Panc1 (cell line): ENCODE measurements at places on chromosomes 12 and 14. TPM values are rescaled to one million over a fixed set of nuclear protein-coding genes. Genes with fewer than 3 reads are reported as not detected.
A peak's percentile ranks its signal among the peaks of the same experiment; 100 is the strongest.

The SALL2 gene
- 1.5 TPM for total RNA-seq

The CDC42BPB gene
- total RNA-seq = 84.4 TPM

The CLEC4C gene
- total RNA-seq = not detected

The FRMD6 gene
- total RNA-seq = 40.7 TPM

The GPRC5D gene
- not detected for total RNA-seq

The PRH2 gene
- not detected for total RNA-seq

GRCh38 chr12:124847113-124848074 lies 16.3 kb downstream of the SCARB1 start:
- no peaks in the 10 kb centered on the region for H3K27me3 ChIP-seq
- H3K36me3 ChIP-seq = no peaks in the 10 kb centered on the region
- DNase-seq = no peak
- H3K4me1 ChIP-seq = peaks cover 41% of the 10 kb centered on the region

DNA sequence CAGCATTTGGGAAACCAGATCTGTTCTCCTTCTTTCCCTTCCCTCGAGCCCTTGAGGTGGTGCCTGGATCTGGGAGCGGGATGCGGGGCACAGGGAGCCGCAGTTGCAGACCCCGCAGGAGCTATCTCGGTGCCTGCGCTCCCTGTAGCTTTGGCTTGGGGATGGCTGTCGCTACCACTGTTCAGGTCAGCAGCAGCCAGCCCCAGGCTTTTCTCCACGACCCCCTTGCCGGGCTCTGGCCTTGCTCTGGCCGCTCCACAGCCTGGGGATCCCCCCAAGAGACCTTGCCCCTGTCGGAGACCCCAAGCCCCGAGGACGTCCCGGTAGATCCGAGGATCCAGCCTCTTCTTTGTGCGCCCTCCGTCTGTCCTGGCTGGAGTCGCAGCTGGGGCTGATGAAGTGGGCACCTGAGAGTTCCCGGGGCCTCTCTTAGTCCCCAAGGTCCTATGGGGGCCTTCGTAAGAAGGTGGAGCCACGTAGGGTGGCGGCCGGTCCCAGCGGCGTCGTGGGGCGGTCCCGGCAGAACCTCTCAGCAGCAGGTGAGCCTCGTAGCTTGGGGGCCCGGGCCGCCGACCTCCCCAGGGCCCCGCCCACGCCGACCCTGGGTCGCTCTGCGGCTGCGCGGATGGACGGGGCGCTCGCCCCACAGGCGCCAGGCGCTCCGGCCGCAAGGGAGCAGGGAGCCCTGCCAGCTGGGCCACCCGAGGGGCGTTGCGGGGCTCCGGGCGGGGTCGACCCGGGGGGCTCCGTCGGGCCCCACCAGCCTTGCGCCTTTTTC lies 1.3 kb downstream of the DDN start:
- H3K4me3 ChIP-seq = peak overlapping the region; percentile 49
- no peaks in the 10 kb centered on the region for H3K27me3 ChIP-seq
- DNase-seq = no peak
- no peaks in the 10 kb centered on the region for H3K36me3 ChIP-seq
- H3K4me1 ChIP-seq = peaks cover 12% of the 10 kb centered on the region

DNA sequence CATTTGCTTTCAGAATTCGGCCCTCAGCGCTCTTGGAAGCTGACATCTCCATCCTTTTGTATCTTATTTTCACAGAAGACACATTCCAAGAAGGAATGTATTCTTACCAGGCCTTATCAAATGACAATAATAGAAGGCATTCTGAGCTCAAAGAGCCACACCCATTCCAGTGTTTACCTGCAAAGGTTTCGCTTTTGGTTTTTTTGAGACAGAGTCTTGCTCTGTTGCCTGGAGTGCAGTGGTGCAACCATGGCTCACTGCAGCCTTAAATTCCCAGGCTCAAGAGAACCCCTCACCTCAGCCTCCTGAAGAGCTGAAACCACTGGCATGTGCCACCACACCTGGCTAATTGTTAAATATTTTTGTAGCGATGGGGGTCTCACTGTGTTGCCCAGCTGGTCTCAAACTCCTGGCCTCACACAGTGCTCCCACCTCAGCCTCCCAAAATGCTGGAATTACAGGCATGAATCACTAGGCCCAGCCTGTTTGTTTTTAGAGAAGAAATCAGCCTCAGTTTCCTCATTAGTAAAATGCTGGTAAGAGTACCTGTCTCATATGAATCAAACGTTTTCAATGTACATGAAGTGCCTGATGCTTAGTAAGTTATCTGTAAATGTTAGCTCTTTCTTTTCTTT lies 69.2 kb downstream of the SLC6A12 start:
- H3K4me3 ChIP-seq = no peak overlapping the region
- no peaks in the 10 kb centered on the region for H3K4me1 ChIP-seq
- no peak for DNase-seq
- no peaks in the 10 kb centered on the region for H3K36me3 ChIP-seq
- H3K27ac ChIP-seq = no peak overlapping the region
- H3K27me3 ChIP-seq = no peaks in the 10 kb centered on the region

DNA sequence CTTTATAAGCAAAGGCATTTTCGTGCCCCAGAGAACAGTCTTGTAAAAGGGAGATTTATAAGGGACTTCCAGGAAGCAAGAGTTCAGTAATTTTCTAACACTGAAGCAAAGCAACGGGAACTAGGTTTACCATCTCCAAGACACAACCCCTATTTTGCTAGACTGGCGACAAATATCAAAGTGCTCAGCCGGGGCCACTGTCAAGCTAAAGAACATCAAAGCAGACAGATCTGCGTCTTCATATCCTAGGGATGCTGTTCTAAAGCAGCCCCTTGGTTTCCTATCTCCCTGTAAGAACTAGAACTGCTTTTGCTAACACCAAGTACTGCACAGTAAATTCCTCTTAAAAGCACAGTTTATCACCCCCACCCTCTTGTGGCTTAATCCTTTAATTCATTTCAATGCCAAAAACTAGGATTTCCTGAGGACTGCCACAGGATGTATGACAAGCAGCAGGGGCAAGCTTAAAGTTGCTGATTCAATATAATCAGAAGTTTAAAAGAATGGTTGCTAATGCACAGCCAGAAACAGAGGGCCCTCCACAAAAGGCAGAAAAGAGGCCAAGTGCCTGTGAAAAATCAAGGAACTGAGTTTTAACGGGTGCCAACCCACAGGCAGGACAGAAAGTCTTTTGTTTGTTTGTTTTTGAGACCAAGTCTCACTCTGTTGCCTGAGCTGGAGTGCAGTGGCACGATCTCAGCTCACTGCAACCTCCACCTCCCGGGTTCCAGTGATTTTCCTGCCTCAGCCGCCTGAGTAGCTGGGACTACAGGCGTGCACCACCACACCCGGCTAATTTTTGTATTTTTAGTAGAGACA lies 44.0 kb upstream of the ISM2 start:
- H3K4me1 ChIP-seq = no peaks in the 10 kb centered on the region
- H3K4me3 ChIP-seq = no peak overlapping the region
- H3K27ac ChIP-seq = no peak overlapping the region
- H3K27me3 ChIP-seq = no peaks in the 10 kb centered on the region

- no peaks in the 10 kb centered on the region for H3K27me3 ChIP-seq
- no peaks in the 10 kb centered on the region for H3K36me3 ChIP-seq
- no peak for DNase-seq
Observed at GRCh38 chr12:113276946-113277500, 55.8 kb downstream of the TPCN1 start.

GRCh38 chr12:111454716-111455447 lies 49.2 kb downstream of the SH2B3 start:
- no peak overlapping the region for H3K27ac ChIP-seq
- peaks cover 8% of the 10 kb centered on the region; the same call in 1 of the 2 replicates for H3K36me3 ChIP-seq
- H3K27me3 ChIP-seq = no peaks in the 10 kb centered on the region

GRCh38 chr14:91094772-91095171 lies 19.1 kb upstream of the DGLUCY start:
- no peaks in the 10 kb centered on the region for H3K36me3 ChIP-seq
- no peak overlapping the region for H3K27ac ChIP-seq
- H3K27me3 ChIP-seq = no peaks in the 10 kb centered on the region
- no peaks in the 10 kb centered on the region for H3K4me1 ChIP-seq
- DNase-seq = no peak

GRCh38 chr12:38633511-38633910 lies 271.9 kb downstream of the CPNE8 start:
- H3K27me3 ChIP-seq = no peaks in the 10 kb centered on the region
- H3K4me3 ChIP-seq = no peak overlapping the region
- no peak overlapping the region for H3K27ac ChIP-seq
- no peak for DNase-seq

- H3K36me3 ChIP-seq = no peaks in the 10 kb centered on the region
- no peaks in the 10 kb centered on the region for H3K4me1 ChIP-seq
- DNase-seq = no peak
- no peak overlapping the region for H3K4me3 ChIP-seq
Observed at GRCh38 chr12:7375145-7375543, 68.8 kb downstream of the CD163L1 start.
